HCT116 (cell line): ENCODE measurements at places on chromosomes 4 and X. TPM values are rescaled to one million over a fixed set of nuclear protein-coding genes. Genes with fewer than 3 reads are reported as not detected.

The DACH2 gene
- total RNA-seq, result not detected

The SOWAHD gene
- total RNA-seq, result 1.1 TPM

The NPY5R gene
- not detected for total RNA-seq

The ZNF711 gene
- total RNA-seq, result 6.1 TPM

The IDH3G gene
- 49.7 TPM for total RNA-seq
